ENCODE measurements at places on chromosomes 2 and 18. TPM values are rescaled to one million over a fixed set of nuclear protein-coding genes. Genes with fewer than 3 reads are reported as not detected.

IKZF2 gene
- 22.1 TPM for total RNA-seq

LAMA1 gene
- 2.0 TPM for total RNA-seq

POTEI gene
- total RNA-seq, result 0.27 TPM

C2orf74 gene
- total RNA-seq, result 28.4 TPM

CHRND gene
- not detected for total RNA-seq

CLEC4F gene
- total RNA-seq, result 1.7 TPM

NT5C1B gene
- not detected for total RNA-seq

CCDC74B gene
- 7.5 TPM for total RNA-seq

DNA sequence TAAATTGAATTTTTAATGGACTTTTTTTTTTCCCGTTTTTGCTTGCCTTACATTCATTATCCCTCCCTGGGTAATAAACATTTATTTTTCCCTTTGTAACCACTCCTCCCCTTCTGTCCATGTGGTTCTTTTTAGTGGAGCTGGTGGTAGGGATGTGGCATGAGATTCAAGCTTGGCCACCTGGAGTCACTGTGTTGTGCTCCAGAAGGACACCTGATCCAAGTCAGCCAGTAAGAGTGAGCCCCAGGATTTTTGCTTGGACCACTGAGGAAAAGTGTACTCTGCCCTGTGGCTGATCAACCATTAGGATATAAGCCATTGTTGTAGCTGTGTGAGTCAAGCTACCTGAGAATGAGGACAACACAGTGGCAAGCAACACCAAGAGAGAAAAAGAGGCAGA is 11.1 kb upstream of the ACTR3 start:
- DNase-seq, result no peak

DNA sequence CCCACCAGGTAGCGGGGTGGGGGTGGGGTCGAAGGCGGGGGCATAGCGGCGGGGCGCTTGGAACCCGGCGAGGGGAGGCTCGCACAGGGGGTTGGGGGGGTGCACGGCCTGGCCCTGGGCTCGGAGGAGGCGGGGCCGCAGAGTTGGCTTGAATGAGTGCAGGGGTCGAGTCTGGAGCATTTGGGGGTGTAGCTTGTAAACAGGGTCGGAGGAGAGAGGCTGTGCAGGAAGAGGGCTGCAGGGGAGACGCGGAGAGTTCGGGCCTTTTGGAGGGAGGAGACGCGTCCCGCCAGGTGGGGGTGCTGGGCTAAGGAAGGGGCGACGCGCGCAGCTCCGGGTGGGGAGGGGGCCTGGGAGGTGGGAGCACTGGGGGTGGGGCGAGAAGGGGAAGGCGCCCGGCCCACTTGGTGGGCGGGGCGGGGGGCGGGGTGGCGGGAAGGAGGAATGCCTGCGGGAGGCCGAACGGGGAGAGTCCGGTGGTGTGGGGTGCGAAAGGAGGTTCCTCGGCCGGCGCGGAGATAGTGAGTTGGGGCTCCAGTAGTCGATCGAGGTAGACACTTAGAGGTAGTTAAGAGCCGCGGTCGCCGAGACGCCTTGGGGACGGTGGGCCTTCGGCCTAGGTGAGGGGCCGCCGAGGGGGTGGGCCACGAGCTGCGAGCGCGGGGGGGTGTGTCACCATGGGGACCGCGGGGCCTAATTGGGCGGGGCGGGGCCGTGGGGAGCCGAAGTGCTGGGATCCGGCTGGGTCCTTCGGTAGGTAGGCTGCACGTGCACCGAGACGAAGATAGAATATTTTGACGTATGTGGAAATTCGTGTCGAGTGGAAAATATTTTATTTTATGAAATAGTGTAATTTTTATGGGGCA is 774 bp downstream of the MSH6 start:
- peak; percentile 82 for DNase-seq

GRCh38 chr18:58316396-58317342 is 272.6 kb downstream of the NEDD4L start:
- no peak for DNase-seq

DNA sequence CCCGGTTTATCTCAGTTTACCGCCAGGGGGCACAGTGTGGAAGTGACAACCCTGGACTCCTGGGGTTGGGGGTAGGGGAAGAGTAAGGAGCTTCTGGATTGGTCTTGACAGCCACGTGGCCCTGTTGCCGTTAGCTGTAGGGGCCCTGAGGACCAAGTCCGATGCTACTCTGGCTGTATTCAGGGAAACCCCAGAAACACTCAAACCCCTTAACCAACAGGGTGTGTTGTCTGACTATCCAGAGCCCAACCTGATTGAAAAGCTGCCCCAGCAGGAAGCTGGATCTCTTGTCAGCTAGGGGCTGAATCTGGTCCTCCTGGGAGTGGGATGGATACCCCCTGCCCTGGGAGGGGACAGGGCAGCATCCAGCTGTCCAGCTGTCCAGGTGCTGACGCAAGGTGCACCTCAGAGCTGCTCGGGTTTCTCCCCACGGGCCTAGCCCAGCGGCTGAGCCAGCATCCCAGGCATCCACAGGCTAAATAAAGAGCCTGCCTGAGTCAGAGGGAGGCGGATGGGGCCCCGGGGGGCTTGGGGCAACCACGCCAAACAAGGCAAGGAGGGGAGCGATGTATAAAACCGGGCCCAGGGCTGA is 3.1 kb upstream of the GMPPA start:
- peak; percentile 76 for DNase-seq

DNA sequence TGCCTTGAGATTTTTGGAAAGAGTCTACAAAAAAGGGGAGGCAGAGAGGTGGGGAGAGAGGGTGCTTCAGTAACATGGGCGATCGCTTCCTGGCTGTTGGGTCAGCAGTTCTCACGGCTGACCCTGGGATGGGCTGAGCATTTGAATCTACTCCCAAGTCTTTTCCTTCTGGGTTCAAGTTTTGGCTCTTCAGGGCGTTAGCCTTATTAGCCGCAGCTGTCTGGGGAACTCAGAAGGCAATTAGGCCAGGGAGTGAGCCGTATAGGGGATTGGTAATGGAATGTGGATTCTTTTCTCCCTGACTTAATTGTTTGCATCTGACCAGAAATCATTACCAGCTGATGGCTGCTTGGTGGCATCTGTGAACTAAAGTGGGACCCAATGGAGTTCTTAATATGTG is 250.5 kb upstream of the SKOR2 start:
- no peak for DNase-seq

- no peak for DNase-seq
These were observed 24.6 kb downstream of the FECH start for GRCh38 chr18:57561728-57562423.

DNA sequence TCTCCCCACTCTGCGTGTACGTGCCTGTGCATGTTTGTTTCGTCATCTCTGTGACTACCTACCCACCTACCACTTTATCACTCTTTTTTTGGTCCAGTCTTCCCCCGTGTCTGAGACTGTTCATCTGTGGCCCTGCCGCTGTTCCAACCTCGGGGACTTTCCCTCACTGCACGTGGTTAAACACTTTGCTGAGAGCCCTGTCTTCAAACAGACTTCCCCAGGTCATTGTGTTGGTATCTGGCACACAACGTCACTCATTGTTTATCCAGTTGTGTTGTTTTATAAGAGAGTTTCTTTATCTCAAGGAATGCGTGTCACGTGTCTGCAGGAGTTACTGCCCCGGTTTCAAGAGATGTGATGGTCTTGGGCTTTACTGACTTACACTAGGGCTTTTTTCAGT is 262.0 kb upstream of the RASGRP3 start:
- no peak for DNase-seq

GRCh38 chr2:122340246-122340645 is 584.8 kb downstream of the TSN start:
- DNase-seq, result no peak

- DNase-seq, result no peak
These were observed 6.2 kb downstream of the KCNIP3 start for GRCh38 chr2:95303191-95303919.

DNA sequence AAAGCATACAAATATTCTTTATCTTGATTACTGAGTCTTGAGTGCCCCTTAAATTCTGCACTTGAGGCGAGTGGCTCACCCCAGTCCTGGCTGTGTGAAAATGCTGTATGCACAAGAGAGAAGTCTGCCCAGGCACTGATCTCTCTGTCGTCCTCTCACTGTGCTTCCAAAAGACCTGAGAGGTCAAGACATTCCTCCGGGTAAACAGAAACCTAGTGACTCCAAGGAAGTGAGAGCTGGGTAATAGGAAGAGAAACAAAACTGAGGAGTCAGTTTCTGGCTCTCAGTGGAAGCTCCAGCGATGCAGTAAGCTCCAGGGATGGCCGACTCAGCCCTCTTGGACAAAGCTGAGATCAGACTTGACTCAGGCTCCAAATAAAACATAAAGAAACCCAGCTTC is 70.9 kb downstream of the AAK1 start:
- no peak for DNase-seq

GRCh38 chr2:85584857-85585780 is 888 bp downstream of the VAMP5 start:
- DNase-seq, result no peak

DNA sequence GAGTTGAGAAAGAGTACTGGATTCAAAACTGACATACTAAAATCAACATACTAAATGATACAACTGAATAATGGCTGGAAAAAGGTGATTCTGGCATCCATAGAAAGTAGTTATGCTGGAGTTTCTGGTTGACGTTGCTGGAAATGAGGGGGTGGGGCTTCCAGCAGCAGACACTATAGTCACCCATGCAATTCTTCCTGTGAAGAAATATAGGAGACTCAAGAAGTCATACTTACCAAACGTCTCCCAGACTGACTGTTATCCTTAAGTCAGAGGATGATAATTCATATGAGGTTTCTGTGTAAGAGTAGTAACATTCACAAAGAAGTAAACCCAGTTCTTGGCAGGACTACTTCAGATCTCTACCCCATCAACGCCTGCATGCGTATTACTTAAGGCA is 23.6 kb downstream of the DTNB start:
- no peak for DNase-seq

DNA sequence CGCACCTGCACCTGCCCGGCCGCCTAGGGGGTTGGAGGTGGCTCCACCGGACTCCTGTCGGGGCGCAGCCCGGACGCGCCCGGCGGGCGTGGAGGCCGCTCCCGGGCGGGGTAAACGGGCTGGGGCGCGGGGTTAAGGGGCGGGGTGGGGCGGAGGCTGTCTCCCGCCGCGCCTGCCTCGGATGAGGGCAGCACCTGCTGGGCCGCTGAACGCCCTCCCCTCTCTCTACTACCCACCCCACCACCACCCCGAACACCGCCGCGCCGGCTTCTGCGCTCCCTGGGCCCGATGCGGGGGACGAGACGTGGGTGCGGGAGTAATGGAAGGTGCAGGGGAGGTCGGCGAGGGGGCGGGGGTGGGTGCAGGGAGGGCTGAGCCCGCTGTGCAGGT is 224.8 kb upstream of the ID2 start:
- no peak for DNase-seq

DNA sequence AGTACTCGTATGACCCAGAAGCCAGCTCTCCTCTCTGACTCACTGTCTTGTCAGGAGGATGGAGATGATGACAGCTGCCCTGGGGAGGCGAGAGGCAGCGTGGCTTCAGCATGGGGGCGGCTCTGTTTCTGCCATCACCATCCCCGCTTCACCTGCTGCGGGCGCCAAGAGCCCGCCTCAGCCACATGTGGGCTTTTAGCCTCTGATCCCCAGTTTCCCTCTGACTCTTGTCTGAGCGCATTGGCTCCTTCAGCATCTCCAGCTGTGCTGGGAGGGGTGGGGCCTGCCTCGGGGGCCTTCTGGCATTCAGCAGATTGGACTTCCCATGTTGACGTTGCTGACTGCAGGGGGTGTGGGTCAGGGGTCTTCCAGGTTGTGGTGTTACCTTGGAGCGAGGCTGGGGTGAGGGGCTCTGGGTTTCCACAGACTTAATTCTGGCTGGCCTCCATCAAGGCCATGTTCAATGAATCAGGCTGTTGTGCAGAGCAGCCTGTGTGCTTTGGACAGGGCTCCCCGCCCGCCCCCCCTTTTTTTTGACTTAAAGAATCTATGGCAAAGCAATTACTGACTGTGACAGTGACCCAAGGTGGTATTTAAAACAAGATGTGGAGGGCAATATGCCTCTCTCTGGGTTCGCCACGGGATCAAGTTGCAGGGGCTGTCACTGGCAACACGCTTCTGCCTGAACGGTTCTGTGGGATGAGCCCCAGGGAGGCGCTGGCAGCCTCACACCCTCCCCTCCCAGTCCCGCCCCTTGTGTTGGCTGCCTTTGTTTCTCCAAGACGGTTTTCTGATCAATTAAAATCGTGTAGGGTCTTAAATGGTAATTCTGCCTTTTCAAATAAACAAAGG is 228.3 kb downstream of the LDLRAD4 start:
- no peak for DNase-seq

- no peak for DNase-seq
These were observed 20.4 kb downstream of the STAM2 start for GRCh38 chr2:152155209-152155608.

DNA sequence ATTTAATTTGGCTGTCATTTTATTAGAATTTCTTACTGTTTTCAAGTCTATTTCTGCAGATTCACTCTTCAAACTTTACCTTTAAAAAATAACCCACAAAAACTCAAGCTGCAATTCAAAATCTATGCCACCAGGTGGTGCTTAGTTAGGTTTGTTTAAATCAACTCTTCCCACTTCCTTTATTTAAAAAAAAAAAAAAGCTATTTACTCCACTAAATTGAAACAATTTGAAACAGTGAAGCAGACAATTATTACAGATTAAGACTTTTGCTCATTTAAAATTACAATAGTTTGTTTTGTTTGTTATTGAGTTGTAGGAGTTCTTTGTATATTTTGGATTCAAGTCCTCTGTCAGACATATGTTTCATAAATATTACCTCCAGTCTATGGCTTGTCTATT is 300.0 kb downstream of the PDE11A start:
- no peak for DNase-seq

- DNase-seq, result no peak
These were observed 117.9 kb upstream of the PPP1CB start for GRCh38 chr2:28633746-28634145.

DNA sequence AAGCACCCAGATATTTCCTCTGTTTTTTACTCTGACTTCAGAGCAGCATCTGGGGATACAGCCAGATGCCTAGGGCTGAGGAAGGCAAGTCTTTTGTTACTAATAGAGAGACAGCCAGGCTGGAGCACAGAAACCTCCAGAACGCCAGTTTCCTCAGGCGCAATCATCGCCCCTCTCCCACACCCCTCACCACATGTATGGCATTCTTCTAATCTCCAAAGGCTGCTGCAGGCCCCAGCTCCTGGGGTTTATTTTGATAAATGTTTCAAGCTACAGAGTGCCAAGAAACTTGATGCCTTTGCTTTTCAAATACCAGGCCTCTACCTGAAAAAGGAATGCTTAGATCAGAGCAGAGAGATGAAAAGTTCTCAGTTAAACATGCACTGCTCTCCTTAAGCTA is 283.6 kb downstream of the RBM43 start:
- no peak for DNase-seq

GRCh38 chr2:184504252-184504651 is 94.1 kb upstream of the ZNF804A start:
- no peak for DNase-seq

- no peak for DNase-seq
These were observed 175.2 kb downstream of the TNS1 start for GRCh38 chr2:217827430-217828201.

DNA sequence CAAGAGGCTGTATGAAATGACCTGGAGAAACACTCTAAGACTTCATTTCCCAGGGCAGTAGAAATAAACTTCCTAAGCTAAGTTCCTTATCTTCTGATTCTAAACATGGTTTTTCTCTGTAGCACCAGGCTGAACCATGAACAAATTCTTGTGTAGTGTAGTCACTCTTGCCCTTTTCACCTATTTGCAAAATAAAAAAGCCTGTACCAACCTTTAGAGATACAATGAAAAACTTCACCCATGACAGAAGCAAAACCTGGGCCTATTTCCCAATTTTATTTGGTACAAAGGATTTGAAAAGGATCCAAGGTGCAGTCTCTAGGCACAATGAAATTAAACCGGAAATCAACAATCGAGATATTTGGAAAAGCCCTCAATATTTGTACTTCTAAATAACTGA is 43.6 kb downstream of the POLR1A start:
- DNase-seq, result no peak
